ENCODE measurements at places on chromosomes 7 and 10.

DNA sequence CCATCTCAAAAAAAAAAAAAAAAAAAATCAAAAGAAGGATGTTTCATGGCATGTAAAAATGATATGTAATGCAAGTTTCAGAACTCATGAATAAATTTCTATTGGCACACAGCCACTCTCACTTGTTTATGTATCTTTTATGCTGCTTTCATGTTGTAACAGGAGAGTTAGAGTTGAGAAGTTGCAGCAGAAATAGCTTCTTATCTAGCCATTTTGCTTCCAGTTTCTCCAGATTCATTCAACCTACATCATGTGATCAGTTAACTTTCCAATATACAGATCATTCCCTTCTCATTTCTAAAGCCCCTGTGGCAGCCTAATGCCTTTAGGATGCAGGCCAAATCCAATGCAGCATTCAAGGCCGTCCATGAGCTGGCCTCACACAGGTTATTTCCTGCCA, 30.4 kb downstream of the ZNF786 start:
- DNase-seq: peak; percentile 6

GRCh38 chr10:98642281-98642680, 195.5 kb upstream of the HPS1 start:
- DNase-seq: no peak

- DNase-seq: peak; percentile 45
Measured at GRCh38 chr7:49424109-49424508, 349.3 kb upstream of the VWC2 start.

DNA sequence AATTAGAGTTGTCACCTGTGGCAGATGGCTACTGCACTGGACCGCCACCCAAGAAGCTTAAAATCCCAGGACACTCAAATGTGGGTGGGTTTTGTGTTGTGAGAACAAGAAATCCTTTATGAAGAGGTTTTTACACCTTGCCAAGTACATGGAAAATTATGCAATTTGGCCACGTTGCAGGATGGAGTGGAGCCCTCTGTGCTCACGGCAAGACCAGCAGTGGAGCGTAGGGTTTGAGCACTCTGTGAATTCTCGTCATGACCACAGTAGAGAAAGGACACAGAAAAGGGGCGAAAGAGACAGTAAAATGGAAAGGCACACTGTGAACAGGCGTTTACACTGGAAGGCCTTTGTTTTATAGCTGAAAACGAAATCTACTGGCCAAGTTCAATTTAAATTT, 222.6 kb downstream of the ADARB2 start:
- DNase-seq: no peak

- DNase-seq: no peak
Measured at GRCh38 chr10:125264091-125264490, 103.7 kb upstream of the CTBP2 start.

DNA sequence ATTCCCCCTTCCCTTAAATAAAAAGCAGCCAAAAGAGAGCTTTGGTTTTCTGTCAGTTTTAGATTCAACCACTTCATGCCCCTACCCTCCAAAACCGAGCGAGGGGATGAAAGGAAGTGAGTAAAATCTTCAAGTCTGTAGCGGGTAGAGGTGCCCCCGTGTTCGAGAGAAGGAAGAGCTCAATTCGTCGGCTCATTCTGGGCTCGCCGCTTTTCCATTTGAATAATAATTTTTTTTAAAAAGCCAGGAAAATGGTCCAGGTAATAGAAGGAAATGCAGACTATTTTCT, 436.2 kb upstream of the GALNT17 start:
- DNase-seq: no peak

DNA sequence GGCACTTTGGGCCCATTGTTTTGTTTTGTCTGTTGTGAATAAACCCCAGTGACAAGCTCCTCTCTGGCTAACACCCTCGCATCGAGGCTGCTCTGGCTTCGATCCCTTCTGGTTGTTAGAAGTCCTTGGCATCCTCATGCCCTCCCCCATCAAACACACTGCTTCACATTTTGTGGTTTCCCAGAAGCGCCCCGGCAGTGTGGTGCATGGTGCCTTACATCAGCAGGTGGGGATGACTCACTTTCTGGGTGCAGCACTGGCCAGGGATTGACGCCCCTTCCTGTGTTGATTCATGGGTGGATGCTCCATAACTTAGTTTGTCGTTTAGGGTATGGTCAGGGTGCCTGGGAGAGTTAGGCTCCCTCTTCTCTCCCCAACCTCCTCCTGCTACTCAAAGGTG, 51.4 kb downstream of the PLPP4 start:
- peak; percentile 97 for DNase-seq

DNA sequence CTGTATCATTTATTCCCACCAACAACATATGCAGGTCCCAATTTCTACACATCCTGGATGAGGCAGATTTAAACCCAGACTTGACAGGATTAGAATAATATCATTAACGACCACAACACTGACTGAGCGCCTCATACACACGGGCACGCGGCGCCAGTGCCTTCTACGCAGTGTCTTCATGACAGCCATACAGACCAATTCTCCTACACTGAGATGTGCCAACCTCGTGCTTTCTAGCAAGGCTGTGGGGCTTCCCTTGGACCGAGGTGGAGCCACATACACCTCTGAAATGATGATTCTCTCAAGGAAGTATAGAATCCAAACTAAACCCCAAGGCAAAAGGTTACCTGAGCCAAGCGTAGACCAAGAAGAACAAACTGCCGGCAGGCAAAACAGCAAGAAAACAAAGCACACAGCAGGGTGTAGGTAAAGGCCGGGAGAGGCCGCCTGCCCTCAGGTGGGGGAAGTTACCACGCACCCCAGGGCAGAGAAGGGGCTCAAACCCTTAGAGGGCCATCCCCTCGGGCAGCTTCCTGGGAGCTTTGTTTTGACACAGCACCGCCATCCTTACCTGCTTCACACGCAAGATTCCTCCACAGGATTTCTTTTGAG, 75.8 kb downstream of the DLG5 start:
- DNase-seq: no peak

DNA sequence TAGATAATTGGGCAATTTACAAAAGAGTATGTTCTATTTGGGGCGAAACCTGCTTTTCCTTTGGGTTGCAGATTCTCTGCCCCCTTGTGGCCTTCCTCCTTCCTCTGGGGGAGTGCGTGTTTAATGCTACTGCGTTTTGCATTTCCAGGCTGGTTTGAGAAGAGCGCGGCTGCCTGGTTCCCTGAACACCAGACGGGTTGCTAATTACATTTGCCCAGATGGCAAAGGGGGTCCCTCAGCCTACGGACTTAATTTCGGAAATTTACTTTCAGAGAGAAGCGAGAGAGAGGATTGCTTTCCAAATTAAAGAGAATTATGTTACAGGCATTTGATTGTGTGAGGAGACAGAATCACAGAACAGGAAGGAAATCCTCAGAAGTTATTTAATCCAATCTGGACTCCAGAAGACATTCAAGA, 91.9 kb upstream of the JAZF1 start:
- DNase-seq: peak; percentile 29

- DNase-seq: peak; percentile 8
Measured at GRCh38 chr10:73810735-73811465, 498 bp downstream of the NDST2 start.

DNA sequence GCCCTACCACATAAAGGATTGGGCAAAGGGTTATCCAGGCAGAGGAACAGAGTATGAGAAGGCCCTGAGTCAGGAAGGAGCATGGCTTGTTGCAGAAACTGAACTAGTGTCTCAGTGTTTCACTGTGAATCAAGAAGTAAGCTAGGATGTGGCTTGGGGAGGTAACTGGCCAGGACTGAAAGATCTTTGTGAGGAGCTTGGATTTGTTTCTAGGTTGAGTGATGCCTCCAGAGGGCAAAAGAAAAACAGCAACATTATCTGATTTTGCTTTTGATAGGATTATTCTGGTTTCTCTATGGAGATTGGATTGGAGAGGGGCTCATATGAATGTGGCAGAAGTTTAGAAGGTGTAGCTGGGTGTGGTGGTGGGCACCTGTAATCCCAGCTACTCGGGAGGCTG, 137.9 kb upstream of the HDAC9 start:
- peak; percentile 14 for DNase-seq

- DNase-seq: no peak
Measured at GRCh38 chr7:157553256-157553655, 216.5 kb downstream of the DNAJB6 start.

DNA sequence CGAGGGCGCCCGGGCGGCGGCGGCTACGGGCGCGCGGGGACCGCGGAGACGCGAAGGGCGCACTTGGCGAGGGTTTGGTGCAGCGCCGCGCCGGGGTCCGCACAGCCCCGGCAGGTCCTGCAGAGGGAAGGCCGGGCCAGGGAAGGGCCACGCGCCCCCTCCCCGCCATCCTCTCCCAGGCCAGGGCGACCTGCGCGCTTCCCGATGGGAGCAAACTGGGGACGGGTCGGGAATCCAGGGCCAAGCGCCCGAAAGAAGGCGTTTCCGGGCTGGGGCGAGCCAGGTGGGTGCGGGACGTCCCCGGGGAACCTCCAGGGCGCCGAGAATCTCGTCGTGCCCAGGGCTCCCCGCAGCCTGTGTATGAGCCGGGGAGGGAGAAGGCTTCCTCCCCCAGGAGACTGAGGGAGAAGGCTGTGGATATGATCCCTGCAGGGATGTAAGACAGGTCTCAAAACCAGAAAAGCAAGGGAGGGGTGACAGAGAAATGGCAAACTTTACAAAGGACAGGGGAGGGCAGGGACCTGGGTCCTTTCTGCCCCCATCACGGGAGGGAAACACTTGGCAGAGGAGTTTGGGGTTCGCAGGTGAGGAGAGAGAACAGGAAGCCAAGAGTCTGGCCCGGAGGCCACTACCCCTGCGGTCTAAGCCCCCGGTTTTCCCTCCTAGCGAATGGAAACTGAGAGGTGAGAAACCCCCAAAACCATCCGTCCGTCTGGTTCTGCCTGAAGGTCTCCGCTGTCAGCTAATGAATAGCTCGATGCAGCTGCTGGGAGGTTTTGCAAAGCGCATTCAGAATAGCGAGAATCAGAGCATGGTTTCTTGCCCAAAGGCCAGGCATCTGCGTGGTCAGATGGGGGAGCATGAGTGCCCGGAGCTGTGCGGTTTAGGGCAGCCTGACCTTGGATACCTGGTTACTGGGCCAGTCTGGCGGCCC, 674 bp downstream of the AMZ1 start:
- DNase-seq: no peak

DNA sequence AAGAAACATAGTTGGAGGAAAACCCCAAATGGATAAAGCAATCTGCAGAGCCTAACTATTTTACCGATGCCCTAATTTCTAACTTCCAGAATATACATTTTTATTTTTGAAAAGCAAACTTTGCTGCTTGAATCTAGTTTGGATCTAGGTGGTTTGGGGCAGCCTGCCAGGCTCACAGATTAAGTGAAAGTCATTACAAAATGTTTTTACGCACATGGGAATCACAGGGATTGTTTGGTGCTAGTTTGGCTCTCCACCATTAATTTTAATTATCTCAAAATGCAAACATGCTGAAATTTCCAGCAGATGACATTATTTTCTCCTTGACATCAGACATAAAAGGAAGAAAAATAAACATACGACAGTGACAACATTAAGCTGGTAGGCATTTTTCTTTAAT, 166.7 kb upstream of the INHBA start:
- no peak for DNase-seq

DNA sequence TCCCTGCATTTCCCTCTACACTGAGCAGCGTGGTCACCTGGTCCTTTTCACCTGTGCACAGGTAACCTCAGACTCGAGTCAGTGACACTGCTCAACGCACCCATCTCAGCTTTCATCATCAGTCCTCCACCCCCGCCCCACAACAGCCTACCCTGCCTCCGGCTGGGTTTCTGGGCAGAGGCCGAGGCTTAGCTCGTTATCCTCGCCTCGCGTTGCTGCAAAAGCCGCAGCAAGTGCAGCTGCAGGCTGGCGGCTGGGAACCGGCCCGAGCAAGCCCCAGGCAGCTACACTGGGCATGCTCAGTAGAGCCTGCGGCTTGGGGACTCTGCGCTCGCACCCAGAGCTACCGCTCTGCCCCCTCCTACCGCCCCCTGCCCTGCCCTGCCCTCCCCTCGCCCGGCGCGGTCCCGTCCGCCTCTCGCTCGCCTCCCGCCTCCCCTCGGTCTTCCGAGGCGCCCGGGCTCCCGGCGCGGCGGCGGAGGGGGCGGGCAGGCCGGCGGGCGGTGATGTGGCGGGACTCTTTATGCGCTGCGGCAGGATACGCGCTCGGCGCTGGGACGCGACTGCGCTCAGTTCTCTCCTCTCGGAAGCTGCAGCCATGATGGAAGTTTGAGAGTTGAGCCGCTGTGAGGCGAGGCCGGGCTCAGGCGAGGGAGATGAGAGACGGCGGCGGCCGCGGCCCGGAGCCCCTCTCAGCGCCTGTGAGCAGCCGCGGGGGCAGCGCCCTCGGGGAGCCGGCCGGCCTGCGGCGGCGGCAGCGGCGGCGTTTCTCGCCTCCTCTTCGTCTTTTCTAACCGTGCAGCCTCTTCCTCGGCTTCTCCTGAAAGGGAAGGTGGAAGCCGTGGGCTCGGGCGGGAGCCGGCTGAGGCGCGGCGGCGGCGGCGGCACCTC, at the start of the genes KLLN and PTEN:
KLLN (minus strand) TSS at position 481 of the 891 bp plus-strand sequence. CDS start 1,046 bp downstream, outside the sequence.
PTEN (plus strand) TSS at position 573 of the 891 bp plus-strand sequence. CDS start 845 bp downstream, outside the sequence.
- peak; percentile 81 for DNase-seq

- DNase-seq: no peak
Measured at GRCh38 chr10:124197371-124198124, 104.2 kb upstream of the CHST15 start.

DNA sequence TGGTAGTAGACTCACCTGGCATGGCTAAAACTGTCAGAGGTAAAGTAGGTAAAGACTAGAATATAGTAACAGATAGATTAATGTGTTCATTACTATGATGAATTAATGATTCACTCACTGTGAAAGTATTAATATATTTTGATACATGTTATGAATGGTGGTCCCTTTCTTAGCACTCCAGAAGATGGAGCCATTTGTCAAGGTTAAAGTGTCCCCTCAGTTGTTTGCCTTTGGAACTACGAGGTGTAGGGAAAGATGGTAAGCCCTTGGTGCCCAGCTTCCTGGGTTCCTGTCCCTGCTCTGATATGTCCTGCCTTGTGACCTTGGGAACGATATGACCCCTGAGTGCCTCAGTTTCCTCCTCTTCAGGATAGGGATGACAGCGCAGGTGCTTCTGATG, 49.4 kb downstream of the HTRA1 start:
- DNase-seq: no peak

DNA sequence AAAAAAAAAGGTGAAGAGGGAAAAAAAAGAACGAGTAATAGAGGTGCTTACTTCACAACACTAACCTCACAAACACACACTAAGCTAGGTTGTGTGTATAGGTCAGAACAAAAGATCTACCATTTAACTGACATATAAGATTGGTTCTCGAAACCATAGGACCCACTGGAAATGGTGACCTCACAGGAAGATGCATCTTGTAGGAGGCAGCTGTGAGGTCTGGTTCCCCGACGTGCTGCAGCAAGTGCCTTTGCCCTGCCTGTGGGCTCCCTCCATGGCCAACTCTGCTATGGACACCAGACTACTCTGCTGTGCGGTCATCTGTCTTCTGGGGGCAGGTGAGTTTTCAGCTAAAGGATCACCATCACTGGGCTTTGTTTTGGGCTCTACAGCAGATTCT, 133.8 kb upstream of the PRSS1 start:
- DNase-seq: no peak
